NCI-H774 (cell line): ENCODE measurements at places on chromosomes 11 and 22.
A peak's percentile ranks its signal among the peaks of the same experiment; 100 is the strongest.

DNA sequence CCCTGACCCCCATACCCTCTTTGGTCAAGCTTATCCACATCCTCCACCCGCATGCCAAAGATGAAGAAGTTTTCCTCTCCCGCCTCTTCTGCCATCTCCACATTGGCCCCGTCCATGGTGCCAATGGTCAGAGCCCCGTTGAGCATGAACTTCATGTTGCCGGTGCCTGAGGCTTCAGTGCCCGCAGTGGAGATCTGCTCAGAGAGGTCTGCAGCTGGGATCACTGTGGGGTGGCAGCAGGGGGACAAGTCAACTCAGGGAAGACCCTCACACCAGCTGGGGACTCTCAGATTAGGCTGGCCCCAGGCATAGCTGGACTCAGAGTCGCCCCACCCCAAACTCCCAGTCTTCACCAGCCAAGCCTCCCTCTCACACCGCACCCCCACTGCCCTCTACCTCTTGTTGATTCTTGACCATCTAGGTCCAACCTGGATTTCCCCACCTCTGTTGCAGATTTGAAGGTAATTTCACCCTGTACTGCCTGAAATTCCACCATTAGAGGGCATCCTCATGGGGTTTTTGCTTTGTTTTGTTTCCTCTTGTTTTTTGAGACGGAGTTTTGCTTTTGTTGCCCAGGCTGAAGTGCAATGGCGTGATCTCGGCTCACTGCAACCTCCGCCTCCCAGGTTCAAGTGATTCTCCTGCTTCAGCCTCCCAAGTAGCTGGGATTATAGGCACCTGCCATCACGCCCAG is 6.6 kb upstream of the RASGRP2 start:
- no peak for DNase-seq

DNA sequence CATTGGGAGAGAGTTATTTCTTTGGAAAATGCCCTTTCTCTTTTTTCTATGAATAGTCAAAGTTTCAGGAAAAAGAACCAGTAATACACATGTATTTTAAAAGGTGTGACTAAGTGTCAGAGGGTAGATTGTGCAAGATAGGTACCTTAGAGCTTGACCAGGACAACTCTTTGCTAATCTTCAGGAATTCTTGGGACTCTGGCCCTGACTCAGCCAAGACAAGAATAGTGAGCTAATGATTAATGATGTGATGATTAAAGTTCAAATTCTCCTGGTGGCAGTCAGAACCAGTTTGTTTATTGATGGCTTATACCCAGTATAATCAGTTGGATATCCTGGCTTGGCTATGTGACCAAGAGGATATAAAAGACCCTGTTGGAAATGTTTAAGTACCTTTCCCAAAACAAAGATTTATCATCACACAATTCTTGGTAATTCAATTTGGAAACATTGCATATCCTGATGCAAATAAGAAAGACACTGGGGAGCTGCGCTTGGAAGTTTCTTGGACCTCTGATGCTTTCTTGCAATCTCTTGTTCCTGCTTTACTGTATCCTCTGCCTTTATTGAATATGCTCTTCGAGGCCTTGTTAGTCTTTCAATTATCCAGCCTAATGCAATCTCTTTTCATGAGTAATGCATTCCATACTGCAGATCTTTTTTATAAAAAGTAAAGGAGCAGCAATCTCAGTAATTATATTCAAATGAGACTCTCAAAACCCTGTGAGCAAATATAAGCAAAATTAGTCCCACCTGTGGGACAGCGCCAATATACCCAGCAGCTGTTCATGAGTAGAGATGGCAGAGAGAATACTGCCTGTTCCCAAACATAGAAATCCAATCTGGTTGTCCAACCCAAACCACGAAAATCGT is 48.0 kb upstream of the CEP126 start:
- no peak for DNase-seq

GRCh38 chr11:113593698-113594308 is 112.3 kb downstream of the TMPRSS5 start:
- DNase-seq: no peak

GRCh38 chr22:39622881-39623367 is 52.4 kb downstream of the CACNA1I start:
- no peak for DNase-seq

DNA sequence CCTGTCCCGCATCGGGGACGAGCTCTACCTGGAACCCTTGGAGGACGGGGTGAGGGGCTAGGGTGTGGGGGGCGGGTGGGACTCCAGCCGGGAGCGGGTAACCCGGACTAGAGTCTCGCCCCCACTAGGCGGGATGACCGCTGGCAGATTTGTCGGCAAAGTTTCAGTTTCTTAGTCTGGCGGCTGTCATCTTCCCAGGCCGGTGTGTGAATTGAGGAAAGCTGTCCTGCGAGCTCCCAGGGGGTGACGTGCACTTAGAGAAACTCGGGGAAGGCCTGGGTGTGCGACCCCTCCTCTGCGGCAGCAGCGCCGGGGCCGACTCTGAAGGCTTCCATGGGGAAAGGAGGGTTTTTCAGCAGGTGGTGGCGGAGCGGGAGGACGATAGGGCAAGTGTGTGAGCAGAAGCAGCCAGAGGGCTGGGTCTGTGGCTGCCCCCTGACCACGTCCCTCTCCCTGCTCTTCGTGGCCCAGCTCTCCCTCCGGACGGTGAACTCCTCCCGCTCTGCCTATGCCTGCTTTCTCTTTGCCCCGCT is 463 bp downstream of the RAD9A start:
- DNase-seq: no peak

GRCh38 chr11:119673052-119673758 is 55.8 kb downstream of the NECTIN1 start:
- no peak for DNase-seq

GRCh38 chr22:20979243-20979809 is 2.8 kb upstream of the LZTR1 start:
- DNase-seq: no peak

DNA sequence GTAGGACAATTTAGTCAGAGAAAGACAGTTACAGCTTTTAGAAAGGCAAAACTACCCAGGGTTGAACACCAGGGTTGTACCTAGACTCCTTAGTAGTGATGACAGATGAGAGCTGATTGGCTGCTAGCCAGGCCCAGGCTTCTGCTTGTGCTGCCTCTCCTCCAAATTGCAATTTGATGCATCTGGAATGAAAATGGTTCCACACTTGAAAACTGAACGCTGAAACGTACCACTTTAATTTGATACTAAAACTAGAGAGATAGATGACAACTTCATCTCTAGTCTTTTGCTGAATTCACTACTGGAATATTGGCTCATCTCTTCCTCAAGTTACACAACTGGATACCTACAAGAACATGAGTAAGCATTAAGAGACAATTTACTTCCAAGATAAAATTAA is 19.2 kb upstream of the FNBP4 start:
- no peak for DNase-seq

- DNase-seq: no peak
Measured at GRCh38 chr11:130161441-130162145, 2.0 kb downstream of the ST14 start.

DNA sequence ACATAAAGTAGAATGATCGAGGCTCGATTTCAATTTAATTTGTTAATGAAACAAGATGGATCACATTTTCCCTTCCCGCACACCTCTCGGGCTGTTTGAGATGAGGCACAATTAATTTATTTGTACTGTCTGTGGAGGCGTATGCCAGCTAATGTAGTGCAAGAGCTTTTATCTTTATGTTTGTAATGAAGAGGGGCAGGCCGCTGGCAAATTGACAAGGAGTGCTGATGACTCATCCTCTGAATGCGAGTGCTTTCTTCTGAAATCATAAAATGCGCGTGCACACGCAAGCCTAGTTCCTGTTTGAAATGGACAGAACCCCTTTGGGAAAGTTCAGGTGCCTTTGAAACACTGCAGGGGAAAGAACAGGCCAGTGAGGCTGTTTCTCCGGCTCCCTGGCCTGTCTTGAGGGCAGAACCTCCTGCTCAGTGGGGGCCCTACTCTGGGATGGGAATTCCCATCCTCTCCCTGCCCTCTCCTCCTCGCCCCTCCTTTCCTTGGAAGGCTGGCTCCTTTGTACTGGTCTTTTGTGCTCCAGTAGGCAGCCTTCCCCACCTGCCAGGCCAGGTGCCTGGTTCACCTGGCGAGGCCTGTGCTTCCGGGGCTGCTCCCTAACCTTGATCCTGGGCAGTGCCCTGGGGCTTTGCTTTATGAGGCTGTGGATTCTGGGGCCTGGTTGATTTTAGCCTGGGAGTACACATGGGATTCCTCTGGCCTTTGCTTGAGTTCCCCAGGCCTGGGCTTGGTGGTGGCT is 50.3 kb downstream of the TEAD1 start:
- DNase-seq: peak; percentile 90

DNA sequence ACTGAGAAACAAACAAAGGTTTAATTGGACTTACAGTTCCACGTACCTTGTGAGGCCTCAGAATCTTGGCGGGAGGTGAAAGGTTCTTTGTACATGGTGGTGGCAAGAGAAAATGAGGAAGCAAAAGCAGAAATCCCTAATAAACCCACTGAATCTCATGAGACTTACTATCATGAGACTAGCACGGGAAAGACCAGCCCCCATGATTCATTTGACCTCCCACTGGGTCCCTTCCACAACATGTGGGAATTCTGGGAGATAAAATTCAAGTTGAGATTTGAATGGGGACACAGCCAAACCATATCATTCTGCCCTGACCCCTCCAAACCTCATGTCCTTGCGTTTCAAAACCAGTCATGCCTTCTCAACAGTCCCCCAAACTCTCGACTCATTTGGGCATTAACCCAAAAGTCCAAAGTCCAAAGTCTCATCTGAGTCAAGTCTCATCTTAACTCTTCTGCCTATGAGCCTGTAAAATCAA is 617.4 kb downstream of the CNTN5 start:
- no peak for DNase-seq

- DNase-seq: no peak
Measured at GRCh38 chr11:2533587-2534133, 88.9 kb downstream of the KCNQ1 start.

DNA sequence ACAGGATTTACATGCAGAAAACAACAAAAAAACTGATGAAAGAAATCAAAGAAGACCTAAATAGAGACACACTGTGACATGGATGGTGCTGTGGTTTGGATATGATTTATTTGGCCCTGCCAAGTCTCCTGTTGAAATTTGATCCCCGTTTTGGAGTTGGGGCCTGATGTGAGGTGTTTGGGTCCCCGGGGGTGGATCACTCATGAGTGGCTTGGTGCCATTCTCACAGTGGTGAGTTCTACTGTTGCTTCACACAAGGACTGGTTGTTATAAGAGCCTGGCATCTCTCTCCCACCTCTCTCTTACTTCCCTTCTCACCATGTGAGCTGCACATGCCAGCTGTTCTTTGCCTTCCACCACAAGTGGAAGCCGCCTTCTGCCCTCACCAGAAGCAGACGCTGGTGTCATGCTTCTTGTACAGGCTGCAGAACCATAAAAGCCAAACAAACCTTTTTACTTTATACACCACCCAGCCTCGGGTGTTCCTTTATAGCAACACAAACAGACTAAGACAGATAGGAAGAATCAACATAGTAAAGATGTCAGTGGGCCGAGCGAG is 7.8 kb upstream of the RTL6 start:
- no peak for DNase-seq

GRCh38 chr11:86228269-86229038 is 16.1 kb upstream of the EED start:
- no peak for DNase-seq

DNA sequence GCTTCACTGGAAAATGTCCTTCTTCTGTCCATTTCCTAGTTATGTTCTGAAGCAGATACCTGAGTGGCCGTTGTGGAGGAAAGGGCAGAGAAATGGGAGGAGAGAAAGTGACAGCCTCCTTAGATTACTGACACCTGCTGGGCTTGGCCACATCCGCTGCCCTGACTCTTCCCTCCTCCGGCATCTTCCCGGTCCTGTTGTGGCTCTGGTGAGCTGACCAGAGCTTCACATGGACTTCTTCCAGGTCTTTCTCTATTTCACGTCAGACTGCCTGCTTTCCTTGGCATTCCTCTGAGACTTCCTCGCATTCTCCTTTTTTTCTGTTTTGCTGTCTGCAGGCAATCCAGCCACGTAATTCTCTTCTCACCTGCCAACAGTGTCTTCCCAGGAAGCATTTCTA is 138.7 kb upstream of the E2F8 start:
- no peak for DNase-seq

- no peak for DNase-seq
Measured at GRCh38 chr22:32583074-32583682, 108.6 kb downstream of the FBXO7 start.

DNA sequence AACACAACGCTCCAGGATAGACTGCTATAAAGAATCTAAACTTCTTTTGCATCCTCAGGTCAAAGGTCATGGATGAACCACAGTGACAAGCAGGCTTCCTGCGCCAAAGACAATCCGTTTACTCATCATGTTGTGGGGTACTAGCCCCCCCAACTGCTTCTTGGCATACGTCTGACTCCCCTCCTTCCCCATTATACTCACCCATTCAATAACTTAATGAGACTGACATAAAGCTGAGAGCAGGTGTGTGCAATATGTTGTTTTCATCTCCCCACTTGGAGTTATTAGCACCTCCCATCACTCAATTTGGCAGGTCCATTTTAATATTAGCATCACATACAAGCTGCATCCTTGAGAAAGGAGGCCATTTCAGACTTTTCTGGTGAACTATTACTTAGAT is 157.1 kb downstream of the CADM1 start:
- DNase-seq: no peak

GRCh38 chr22:39593066-39593930 is 22.7 kb downstream of the CACNA1I start:
- no peak for DNase-seq

- DNase-seq: no peak
Measured at GRCh38 chr11:126084608-126084912, 21.9 kb upstream of the CDON start.

- DNase-seq: peak; percentile 37
Measured at GRCh38 chr11:63670433-63671321, 499 bp downstream of the ATL3 start.
